Sigmoid colon (tissue), 7 donors: ENCODE measurements at places on chromosomes 5 and 9. TPM values are rescaled to one million over a fixed set of nuclear protein-coding genes. Genes with fewer than 3 reads are reported as not detected.

The GRXCR2 gene
- not detected for total RNA-seq

The CCL27 gene
- not detected for total RNA-seq

The FIBCD1 gene
- total RNA-seq = not detected

The OTULINL gene
- 5.6 TPM for total RNA-seq

The ZFAND5 gene
- 307 TPM for total RNA-seq

The PCDHB2 gene
- total RNA-seq = 3.2 TPM

The FBN2 gene
- 0.36 TPM for total RNA-seq

The KCTD16 gene
- under 0.01 TPM for total RNA-seq

The MYORG gene
- total RNA-seq = 23.5 TPM

The FOXD4L3 gene
- total RNA-seq = not detected

DNA sequence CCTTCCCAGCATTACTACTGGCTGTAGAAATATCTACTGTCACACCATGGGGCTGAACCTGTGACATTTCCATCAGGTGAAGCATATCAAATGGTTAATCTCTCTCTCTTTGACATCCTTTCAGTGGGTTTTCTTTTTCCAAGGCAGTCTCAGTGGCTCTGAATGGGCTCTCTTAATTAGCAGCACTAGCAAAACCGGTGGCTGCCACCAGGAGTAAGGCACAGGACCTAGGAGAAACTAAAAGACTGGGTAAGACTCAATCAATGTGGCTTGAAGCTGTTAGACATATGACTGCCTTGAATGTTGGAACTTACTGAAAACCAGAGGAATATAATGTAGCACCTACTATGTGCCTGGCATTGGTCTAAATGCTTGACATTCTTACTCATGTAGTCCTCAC, 445.0 kb upstream of the KIF2A start:
- no peak for DNase-seq

DNA sequence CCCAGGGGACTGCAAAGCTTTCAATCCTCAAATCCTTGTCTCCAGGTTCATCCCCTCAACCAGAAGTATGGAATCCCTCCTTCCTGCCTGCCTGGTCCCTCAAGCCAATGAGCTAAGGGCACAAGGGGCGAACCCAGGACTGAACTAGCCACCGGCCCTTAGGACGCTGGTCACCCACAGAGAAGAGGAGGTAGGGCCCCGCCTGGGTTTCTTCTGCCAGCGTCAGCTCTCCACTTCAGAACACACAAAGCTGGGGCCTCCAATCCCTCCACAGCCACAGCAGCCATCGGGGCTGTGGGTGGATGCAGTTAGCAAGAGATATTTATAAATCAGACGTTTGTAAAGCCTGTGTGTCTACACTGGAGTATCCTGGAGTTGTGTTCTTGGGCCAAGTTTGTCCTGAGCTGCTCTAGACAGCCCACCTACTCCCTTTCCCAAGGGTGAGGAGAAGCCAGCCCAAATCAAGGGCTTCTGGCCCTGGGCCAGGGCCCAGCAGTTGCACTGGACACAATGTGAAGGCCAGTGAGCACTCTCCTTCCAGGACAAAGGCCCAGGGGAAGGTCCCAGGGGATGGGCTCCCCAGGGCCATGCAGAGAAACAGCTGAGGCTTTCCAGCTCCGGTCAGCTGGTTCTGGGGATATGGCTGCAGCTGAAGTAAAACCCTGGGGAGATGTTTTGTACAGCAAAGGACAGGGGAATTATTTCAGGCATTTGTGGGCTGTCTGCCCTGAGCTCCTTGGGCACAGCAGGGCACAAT, 18.9 kb downstream of the AMBP start:
- DNase-seq = no peak

- DNase-seq = no peak
Measured at GRCh38 chr9:121450241-121450640, 49.4 kb downstream of the GGTA1 start.

- DNase-seq = no peak
Measured at GRCh38 chr5:92163906-92164305, 780.8 kb upstream of the ARRDC3 start.

DNA sequence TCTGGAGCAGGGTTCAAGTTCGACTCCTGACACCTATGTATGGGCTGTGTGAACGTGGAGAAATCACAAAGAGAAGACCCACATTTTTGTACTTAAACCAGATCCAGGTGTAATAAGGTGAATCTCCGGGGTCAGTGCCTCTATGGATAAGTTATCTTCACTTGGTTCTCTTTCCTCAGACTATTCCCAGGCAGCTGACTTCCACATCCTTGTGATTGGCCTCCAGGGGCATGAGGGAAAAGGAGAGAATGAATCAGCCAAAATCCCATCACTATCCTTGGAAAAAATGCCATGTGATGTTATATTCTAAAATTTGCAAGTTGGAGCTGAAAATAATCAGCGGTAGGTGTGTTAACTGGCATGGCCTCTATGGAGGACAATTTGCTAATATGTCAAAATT, 37.2 kb downstream of the ZNF622 start:
- DNase-seq = no peak

DNA sequence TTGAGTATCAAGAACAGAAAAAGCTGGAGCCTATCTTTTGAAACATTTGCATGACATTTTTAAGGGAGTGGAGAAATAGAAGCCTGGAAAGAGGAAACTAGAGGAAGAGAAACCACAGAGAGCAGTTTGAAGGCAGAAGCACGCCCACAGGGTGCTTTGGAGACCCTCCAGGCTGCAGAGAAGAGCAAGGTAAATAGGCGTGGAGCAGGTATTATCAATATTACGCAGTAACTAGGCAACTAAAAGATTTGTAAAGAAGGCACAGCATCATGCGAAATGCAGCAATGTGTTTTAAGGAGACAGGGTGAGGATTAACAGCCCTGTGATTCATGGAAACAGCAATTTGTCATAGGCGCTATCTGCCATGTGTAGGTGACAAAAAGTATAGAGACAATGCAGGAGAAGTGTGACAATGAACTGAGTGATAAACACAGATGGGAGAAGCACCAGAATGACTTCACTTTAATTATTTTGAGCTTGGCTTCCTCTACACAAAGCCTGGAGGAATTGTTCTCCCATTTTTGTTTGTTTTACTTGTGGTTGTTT, 281.2 kb downstream of the BRINP1 start:
- DNase-seq = no peak

- DNase-seq = no peak
Measured at GRCh38 chr5:32539981-32540845, 45.1 kb upstream of the SUB1 start.

DNA sequence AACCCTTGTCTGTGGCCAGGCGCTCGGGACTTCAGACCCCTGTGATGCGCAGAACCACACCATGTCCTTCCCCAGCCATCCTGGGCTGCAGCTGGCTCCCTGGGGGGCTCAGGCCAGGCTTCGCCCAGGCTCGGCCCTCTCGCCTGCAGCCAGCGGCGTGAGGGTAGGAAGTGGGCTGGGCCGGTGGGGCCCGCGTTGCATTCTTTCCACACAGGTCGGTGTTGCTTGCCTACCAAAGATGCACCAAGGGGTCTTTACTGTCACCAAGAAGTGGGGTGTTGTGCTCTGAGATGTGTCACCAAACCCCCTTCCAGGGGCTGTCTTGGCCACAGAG, 48.3 kb upstream of the RNF130 start:
- no peak for DNase-seq

GRCh38 chr9:121788686-121789366, 137.4 kb downstream of the DAB2IP start:
- no peak for DNase-seq

DNA sequence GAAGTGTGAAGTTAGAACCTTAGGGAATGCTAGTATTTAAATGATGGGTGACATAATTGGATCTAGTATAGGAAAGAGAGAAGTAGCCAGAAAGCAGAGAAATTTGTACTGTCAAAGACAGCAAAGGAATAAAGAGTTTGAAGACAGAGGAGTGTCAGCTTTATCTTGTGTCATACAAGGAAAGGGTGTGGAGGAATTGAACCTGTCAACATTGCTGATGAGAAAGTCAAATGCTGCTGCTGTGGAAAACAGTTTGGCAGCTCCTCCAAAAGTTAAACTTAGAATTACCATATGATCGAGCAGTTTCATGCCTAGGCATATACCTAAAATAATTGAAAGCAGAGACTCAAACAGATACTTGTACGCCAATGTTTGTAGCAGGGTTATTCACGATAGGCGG, 63.7 kb downstream of the DENND4C start:
- DNase-seq = no peak

DNA sequence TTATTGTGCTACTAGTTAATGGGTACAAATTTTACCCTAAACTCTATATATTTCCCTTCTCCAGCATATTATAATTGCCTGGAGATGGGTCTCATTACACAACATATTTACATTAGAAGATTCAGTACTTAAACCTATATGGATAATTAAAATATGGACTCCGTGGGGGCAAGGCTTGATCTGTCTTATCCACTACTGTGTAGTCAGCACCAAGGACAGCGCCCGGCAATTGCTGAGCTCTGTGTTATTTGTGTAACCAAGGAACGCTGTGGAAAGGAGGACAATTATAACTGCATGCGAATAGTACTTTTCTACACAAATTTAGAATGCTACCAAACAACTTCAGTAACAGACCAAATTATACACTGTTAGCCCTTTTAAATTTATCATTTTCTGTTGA, 77.7 kb downstream of the DNAH5 start:
- no peak for DNase-seq

GRCh38 chr5:83586874-83587776, 115.6 kb downstream of the VCAN start:
- DNase-seq = no peak

DNA sequence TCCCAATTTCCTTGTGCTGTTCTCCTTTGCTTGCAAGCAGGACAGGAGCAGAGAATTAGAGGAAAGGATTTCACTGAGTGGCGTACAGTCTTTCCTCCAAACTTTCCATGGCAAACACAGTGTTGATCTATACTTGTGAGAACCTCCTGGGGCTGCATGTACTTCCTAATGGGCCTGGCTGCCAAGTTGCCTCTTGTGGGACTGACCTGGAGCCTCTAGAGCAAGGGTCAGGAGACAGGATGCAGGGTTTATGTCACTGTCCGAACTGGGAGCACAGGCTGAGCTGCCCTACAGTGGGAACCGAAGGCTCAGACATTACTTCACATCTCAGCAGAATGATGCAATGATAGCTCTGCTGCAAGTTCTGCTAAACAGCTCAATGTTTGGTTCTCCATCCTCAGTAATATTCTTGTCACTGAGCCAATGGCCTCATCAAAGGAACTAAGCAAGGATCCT, 102.3 kb downstream of the ENC1 start:
- peak; percentile 66 for DNase-seq

DNA sequence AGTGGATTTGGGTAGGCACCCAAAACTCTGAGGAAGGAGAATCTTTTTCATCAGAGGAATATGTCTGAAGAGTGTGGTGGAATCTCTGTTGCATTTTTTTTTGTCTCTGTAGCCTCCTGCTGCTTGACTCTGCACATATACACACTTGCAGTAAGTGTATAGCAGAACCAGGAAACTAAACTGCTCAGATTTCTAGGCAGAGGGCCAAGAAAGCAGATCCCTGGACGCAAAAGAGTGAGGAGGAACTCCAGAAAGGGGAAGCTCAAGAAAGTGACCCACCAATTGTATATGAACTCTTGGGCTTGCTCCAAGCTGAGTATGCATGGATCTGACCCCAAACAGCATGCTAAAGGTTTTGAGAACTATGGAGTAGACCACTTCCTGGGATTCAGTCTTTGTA, 181.8 kb downstream of the GADD45G start:
- no peak for DNase-seq

GRCh38 chr9:116566677-116567488, 120.2 kb upstream of the TRIM32 start:
- DNase-seq = no peak

DNA sequence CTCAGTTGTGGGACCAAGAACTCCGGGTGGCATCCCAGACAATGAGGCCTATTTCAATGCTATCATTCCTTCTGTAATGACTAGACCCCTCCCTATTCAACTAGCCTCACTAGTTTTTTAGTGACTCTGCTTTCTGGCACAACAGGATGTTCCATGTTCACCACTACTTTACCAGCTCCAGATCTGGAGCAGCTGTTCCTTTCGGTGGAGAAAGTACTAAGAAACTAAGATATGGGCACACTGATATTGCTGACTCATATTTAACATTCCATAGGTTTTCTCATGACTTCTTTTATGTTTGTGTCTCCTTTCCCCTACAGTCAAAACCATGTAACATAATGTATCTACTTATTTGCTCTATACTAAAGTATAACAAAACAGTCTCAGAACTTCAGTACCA, 24.1 kb downstream of the IL33 start:
- DNase-seq = no peak

DNA sequence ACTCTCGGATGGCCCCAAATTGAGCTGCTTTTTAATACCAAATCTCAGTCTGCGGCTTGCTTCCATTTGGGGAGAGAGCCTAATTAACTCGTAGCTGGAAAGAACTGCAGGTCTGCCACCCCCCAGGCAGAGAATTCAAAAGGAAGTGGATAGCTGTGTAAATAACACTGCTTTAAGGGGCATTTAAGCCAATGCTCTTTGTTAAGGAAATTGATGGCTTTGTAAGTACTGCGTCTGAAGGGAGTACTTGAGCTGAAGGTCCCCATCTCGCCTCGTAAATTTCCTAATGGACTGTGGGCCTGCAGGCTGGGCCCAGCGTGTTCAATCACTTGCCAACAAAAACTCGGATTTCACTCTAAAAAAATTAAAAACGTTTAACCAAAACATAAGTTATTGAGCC, 132.7 kb downstream of the PAPPA start:
- DNase-seq = no peak

- no peak for DNase-seq
Measured at GRCh38 chr5:7930011-7930410, 61.1 kb downstream of the MTRR start.

DNA sequence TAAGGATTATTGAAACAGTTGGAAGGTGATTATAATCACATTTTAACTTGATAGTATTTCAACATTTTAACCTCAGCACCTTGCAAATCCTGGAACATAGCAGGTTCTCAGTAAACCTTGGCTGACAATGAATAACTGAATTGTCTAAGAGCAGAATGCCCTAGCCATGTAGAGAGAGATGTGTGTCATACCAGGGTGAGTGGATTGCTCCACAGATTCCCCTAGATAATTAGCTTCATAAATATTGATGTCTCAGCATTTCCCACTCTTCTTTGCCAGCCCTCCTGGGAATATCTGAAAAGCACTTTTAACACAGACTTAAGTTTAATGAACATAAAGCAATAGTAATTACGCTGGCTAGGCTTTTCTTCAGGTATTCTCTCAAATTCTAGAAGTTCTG, 363.5 kb downstream of the MAN2A1 start:
- no peak for DNase-seq
